ENCODE measurements at places on chromosomes 16 and 17.

DNA sequence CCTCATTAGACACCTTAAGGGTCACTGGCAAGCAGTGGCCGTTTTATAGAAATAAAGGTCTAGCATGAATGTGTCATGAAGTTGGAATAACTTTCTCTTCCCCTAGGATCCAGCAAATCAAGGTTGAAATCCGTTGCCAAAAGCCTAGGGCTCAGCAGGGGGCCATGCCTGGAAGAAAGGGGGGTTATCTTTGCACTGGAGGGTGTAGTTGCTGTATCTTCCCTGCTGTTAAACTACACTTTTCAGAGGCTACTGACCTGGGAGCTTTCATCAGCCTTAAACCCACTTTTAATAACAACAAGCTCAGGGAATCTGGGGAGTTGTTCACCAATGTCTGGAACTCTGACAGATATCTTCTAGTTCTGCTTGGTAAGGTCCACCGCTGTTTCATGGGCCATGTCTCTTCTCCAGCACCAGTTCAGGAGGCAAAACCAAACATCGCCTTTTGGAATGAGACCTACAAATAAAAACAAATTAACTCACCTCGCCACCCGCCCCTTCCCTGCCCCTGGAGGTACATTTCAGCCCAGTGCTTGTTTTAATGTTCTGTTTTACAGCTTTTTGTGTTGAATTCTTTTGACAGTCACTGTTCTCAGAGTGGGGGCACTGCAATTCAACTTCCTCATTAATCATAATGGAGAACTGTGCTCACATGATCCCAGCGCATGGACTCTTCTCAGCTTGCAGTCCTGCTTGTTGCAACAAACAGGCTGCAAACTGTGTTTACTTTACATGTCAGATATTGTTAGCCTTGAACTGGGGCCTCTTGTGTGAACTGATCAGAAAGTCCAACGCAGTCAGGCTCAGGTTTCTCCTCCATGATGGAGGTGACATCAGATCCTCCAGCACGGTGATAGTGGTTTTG is 508.7 kb downstream of the KCNJ2 start:
- DNase-seq = no peak

GRCh38 chr16:67101311-67102082 is 8.2 kb upstream of the PHAF1 start:
- DNase-seq = no peak

- DNase-seq = no peak
Measured at GRCh38 chr17:79600681-79601131, 10.1 kb downstream of the RBFOX3 start.

DNA sequence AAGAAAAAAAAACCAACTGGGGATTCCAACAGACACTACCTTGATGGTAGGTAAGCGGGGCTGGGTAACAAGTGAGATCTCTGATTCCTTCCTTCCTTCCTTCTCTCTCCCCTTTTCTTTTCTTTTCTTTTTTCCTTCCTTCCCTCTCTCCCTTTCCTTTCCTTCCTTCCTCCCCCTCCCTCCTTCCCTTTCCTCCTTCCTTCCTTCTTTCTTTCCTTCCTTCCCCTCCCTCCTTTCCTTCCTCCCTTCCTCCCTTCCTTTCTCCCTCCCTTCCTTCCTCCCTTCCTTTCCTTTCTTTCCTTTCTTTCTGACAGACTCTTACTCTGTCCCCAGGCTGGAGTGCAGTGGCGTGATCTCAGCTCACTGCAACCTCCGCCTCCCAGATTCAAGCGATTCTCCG is 20.0 kb downstream of the OR2C1 start:
- no peak for DNase-seq

DNA sequence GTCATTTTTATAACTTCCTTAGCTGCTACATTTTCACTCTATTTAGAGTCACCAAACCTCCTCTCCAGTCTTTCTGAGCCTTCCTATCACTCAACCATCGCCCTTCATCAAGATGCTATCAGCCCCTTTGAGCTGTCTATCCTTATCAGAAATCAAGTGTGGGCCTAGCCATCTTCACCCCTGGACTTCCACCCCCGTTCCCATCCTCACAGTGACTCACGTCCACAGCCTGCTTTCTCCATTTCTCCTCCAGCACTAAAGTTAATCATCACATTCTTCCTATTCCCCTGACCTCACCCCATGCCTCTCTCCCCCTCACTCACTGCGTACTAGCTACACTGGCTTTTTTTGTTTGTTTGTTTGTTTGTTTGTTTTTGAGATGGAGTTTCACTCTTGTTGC is 2.4 kb upstream of the TEKT3 start:
- no peak for DNase-seq

- DNase-seq = peak; percentile 12
Measured at GRCh38 chr16:69166221-69166833, 20.6 kb upstream of the SNTB2 start.

DNA sequence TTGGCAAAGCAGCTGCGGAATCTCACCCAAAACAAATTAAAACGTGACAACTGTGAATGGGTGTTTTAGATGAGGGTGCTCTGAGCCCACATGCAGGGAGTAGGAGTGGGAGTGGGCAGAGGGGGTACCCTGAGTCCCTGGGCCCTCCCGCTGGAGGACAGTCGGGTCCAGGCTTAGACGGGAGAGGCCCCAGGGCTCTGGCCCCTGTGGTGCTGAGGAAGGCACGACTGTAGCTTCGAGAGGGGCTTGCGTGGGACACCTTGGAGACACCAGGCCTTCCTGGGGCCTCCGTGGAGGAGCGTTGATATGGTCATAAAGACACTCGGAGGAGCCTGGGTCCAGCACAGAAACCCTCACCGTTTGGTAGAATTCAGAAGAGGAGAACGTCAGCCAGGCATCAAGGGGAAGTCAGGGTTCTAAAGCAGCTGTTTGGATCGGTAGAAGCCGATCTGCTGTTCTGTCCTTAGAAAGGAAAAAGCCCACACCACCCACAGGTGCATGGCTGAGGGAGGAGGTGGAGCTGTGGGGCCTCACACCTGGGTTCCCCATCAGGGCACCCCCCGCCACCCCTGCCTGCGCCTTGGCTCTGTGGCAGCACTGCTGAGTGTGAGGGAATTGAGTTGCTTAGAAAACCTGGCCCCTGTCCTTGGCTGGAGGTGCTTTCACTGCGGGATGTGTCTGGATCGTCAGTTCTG is 18.4 kb downstream of the DBNDD1 start:
- no peak for DNase-seq

GRCh38 chr16:57960826-57961472 is 10.0 kb downstream of the CNGB1 start:
- no peak for DNase-seq

DNA sequence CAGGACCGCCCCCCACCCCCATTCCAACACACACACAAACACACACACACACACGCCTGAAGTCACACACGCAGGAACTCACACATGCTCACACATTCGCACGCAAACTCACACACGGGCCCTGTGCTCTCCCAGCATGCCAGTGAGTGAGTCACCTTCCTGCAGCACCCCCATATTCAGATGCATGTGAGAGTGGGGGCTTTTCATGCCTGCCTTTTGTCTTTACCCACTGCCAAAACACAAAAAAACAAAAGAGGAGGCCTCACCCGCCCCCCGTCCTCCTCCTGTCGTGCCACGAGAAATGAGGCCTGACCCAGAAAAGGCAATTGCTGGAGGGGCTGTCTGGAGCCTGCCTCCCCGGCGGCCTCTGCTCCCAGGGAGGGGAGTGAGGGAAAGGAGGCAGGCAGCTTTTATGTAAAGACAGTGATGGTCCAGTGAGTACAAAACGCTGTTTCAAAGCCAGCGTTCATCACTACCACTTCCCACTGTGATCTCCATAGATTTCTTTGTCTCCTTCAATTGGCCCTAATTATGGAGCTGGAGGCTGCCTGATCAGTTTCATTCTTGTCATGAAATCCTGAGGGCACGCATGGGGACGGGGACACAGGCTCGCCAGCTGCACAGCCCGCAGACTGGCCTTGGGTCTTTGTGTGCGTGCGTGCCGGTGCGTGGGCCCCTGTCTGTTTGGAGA is 29.5 kb upstream of the GSE1 start:
- peak; percentile 54 for DNase-seq

DNA sequence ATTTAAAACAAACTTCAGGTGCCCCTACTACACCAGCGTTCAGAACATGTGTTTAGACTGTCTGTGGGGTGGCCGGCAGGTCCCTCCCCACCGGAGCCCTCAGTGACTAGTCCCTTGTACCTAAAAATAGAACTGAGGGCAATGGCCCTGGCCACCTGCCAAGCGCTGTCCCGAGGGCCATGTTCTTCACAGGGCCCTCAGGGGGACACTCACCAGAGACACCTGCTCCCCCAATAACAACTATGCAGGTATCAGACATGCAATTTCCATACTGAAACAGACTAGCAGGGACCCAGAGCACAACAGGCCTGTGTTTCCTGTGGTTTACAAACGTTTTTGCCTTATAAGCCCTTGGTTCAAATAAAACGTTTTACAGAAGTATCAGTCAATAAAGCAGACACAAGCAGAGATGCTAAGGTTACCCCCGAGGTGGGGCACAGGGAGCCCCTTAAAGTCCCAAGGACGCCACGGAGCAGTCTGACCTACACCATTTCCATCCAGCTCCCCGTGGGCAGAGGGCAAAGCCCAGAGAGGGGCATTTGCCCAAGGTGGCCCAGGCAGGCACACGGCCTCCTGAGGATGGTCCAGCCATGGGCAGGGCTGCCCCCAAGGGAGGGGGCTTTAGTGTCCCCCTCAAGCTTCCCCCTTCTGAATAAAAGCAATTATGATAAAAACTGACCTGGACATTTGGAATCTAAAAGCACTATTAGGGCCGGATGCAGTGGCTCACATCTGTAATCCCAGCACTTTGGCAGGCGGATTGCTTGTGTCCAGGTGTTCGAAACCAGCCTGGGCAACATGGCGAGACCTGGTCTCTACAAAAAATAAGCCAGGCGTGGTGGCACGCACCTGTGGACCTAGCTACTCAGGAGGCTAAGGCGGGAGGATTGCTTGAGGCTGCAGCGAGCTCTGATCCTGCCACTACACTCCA is 896 bp upstream of the MYLK3 start:
- DNase-seq = no peak

- DNase-seq = no peak
Measured at GRCh38 chr16:67873435-67874370, 851 bp downstream of the EDC4 start.

GRCh38 chr17:8277317-8277716 is 11.2 kb upstream of the RANGRF start:
- DNase-seq = no peak

DNA sequence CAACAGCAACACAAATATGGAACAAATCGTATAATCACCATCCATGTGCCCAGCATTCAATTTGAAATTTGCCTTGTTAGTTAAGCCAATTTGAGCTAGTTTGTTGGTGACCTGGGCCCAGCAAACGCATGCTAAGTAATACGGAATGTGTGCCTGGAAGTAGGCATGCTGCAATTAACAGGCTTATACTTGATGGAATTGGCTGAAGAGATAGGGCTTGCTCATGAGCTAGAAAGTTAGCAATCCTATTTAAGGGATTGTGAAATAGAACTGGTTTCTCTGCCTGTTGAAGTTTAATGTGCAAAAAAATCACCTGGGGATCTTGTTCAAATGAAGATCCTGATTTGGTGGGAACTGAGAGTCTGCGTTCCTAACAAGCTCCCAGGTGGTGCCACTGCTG is 8.5 kb upstream of the LPO start:
- no peak for DNase-seq

DNA sequence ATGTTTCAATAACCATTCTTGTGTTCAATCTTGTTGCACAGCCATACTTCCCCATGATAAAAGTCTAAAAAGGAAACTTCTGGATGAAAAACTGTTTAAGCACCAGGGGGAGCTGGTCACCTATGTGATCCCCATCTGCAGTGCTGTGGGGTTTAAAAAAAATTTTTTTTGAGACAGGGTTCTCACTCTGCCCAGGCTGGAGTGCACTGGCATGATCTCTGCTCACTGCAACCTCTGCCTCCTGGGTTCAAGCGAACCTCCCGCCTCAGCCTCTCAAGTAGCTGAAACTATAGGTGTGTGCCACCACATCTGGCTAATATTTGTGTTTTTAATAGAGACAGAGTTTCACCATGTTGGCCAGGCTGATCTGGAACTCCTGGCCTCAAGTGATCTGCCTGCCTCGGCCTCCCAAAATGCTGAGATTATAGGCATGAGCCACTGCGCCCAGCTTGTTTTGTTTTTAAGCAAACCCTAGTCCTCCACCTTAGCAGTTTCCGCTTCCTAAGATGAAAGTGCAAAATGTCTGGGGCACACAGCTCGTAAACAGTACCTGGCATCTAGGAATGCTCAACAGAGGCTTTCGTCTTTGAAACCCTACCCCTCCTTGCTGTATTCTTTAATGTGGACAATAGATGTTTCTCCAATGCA is 25.4 kb downstream of the DNAJA2 start:
- peak; percentile 19 for DNase-seq

DNA sequence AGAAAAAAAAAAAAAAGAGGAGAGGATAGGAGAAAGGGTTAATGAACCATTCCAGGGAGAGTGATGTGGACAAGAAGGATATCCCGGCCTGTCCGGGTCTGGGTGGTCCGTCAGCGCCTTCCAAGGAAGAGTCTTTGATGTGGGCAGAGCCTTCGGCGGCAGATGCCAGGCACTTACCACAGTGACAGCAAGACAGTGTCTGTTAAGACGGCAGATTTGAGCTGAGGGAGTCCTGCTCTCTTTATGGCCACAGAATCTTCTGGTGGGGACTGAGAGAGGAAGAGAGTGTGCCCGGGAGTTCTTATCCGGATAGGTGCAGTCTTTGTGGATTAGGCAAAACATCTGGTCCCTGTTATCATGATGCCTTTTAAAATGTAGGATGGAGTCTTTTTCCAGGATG is 95.2 kb downstream of the ZDHHC7 start:
- DNase-seq = no peak
